ENCODE measurements at places on chromosomes 6 and 20. TPM values are rescaled to one million over a fixed set of nuclear protein-coding genes. Genes with fewer than 3 reads are reported as not detected.

DNA sequence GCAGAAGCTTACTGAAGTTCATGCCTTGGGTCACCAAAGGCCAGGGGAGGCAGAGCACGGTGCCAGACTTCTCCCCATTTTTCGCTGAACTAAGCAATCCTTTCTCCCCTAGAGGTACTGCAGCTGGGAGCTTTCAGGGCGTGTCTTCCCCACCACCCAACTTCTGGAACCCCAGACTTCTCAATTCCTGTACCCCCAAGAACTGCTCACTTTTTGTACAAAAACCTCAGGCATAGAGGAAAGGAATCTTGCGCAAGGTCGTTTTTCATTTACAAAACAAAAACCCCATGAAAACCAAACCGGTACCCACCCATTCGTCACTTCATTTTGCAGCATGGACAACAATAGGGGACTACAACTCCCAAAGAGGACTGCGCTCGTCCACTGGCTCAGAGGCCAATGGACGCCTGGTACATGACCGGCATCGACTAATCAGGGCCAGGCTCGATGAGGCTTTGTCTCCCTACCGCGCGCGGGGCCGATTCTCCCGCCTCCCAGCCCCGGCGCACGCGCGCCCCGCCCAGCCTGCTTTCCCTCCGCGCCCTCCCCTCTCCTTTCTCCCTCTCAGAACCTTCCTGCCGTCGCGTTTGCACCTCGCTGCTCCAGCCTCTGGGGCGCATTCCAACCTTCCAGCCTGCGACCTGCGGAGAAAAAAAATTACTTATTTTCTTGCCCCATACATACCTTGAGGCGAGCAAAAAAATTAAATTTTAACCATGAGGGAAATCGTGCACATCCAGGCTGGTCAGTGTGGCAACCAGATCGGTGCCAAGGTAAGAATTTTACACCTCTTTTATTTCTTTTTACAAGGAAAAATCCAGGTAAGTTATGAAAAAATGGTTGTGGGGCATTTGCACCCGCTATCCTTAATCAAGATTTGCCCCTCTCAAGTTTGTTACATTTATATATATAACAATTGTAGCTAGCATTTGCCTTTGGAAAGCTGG lies at the start of gene TUBB:
Gene TUBB, plus strand, starts transcription at position 562 of the 947 bp plus-strand sequence. Its CDS starts 155 bp downstream, at position 717.
- DNase-seq, result peak; percentile 95

- DNase-seq, result no peak
Measured at GRCh38 chr6:44651604-44652003, 264.1 kb downstream of the CDC5L start.

The TRERF1 gene
- total RNA-seq, result 2.8 TPM

GRCh38 chr6:130672153-130672552 lies 155.1 kb upstream of the SMLR1 start:
- DNase-seq, result no peak

The PI16 gene
- total RNA-seq, result not detected

The RIPOR3 gene
- not detected for total RNA-seq

DNA sequence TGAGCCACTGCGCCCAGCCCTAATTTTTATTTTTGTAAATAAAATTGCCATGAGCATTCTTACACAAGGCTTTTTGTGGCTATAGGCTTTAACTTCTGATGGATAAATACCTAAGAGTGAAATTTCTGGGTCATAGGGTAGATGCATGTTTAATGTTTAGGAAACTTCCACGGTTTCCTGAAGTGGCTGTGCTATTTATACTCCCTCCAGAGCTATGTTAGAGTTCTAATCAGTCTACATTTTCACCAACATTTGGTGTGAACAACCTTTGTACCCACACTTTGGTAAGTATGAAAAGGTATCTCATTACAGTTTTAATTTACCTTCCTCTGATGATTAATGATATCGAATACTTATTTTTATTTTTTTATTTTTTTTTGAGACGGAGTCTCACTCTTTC lies 6.1 kb upstream of the MAS1 start:
- DNase-seq, result no peak

The ZSCAN23 gene
- total RNA-seq, result not detected

The SLC17A1 gene
- not detected for total RNA-seq

All from NCI-H460 (cell line).